ENCODE measurements at places on chromosomes 5 and 9.
A peak's percentile ranks its signal among the peaks of the same experiment; 100 is the strongest.

DNA sequence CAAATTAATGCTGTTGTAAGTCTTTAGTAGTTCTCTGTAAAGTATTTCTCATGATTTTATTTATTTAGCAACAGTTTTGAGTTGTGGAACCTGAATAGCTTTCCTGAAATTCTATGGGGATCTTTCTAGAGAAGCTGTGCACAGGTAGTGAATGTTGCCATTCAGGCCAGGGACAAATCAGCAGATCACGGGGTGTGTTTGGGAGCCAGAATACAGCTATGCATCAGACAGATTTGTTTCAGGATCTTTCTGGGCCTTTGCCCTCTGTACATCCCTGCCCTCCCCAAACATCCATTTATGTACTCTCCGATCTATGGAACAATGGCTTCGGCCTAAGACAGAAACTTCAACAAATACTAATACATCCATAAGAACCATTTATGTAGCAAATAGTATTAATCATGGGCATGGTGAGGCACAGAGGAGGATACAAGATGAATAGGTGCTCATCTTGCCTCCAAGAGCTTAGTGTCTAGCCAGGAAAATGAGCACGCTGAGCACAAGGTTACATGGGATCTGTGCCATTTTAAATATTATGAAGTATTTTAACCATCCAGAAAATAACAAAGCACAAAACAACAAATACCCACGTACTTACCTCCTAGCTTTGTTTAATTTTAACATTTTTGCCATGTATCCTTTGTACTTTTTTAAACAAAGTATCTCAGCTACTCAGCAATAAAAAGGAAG, 13.1 kb downstream of the ARHGEF37 start:
- no peak for DNase-seq

DNA sequence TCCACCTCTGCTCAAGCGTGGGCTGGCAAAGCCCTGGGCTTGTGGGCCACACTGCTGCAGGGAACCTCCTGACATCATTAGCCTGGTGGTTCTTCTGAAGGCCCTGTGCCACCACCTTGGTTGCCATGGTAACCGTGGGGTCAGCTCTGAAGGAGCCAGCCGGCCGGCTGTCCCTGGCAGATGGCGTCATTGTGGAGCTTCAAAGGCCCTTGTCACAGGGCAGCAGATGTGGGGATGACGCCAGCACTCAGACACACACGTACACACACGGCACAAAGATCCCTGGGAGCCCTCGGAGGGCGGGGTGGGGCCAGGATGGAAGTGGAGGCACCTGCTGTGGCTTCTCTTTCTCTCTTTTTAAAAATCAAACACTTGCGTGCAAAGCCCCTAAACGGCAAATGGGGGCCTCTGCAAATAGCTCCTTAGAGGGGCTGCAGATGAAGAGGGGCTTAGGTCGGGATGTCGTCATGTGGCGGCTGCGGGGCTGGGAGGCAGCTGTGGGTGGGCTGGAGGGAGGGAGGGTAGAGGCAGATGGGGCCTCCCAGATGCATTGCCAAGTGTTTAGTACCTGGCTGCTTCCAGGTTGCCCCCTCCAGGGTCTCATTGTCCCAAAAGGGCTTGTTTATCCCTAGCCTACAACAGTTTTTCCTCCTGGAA, 19.5 kb upstream of the RPL26L1 start:
- DNase-seq = peak; percentile 45

GRCh38 chr5:41641621-41642020, 131.2 kb upstream of the PLCXD3 start:
- DNase-seq = no peak

DNA sequence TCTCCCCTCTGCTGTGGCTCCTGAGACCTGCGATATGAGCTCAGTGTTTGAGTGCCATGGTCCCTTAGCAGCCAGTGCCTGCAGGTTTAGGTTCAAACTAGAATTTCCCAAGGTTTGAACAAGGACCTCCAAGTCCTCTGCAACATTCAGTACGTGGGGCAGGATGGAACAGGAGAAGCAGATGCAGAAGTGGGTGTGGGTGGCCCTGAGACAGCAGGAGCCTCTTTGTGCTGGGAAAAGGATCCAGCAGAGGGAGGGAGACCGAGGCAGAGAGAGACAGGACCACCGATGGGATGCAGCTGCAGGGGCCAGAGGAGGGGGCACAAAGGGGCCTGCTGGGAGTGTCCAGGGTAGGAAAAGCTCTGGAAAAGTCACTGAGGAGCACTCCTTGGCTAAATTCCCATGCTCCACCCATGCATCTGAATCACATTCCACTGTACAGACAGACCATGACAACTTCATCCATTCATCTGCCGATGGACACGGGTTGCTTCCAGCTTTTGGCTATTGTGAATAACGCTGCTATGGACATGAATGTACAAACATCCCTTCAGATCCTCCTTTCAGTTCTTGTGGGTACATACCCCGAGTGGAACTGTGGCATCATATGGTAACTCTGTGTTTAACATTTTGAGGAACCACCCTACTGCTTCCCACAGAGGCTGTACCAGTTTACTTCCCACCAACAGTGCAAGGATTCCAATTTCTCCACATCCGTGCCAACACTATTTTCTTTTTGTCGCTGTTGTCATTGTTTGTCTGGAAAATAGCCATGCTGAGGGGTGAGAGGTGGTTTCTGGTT, 26.7 kb upstream of the SUSD3 start:
- no peak for DNase-seq

DNA sequence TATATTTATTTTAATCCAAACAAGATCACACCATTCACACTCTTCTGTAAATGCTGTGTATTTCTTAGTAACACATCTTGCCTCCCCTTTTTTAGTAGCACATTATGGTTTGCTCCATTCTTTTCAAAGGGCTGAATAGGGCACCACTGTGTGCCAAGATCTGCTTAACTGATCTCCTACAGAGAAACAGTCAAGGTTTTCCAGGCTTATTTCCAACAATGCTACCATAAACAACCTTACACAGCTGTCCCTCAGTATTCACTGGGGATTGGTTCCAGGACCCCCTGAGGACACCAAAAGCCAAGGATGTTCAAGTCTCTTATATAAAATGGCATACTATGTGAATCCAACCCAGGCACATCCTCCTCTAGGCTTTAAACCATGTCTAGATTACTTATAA, 16.5 kb downstream of the GOLM1 start:
- DNase-seq = no peak

GRCh38 chr9:129365196-129365595, 187.1 kb upstream of the IER5L start:
- DNase-seq = no peak

DNA sequence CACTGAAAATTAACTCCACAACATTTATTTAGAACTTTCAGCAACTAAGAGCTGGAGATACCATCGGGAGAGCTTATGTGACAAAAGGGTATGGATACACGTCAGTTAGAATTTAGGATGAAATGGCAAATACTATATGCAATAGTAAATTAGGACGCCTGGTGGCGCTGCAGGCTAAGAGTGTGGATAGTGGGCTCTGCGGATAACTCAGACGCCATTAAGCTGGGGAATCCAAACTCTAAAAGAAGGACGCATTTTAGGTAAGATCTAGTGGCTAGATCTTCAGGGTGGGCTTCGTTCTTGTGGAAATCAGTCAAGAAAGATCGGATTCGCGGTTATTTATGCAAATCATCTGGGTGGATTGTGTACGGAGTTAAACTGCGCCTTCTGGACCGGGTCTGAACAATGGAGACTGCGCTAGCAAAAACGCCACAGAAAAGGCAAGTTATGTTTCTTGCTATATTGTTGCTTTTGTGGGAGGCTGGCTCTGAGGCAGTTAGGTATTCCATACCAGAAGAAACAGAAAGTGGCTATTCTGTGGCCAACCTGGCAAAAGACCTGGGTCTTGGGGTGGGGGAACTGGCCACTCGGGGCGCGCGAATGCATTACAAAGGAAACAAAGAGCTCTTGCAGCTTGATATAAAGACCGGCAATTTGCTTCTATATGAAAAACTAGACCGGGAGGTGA, at the start of gene PCDHB5:
Gene PCDHB5, plus strand, starts transcription at position 177 of the 688 bp plus-strand sequence. Its CDS starts 229 bp downstream, at position 406.
- DNase-seq = peak; percentile 73

GRCh38 chr5:178564811-178565550, 25.2 kb downstream of the COL23A1 start:
- DNase-seq = no peak

- DNase-seq = peak; percentile 70
These were observed at the start of gene GABRB2 for GRCh38 chr5:161546470-161547301. TSS of gene GABRB2 (minus strand) at chr5:161546725. CDS start at chr5:161546643, 82 bp downstream.

DNA sequence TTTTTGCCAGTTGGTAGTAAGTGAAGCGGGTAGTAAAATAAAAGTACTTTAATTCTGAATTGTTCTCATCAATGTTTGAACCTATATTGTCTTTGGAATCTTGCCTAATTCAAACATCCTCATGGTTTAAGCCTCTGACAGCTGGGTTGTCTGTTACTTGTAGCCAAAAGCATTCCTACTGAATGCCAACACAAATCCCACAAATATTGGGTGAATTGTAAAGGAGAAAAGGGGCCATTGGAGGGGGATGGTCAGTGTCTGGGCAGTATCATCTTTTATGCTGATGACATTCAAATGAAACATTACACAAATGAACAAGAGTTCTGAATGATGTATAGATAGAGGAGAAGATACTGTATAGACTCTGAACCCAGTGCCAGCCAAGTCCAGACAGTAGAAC, 309.5 kb downstream of the OSTF1 start:
- DNase-seq = no peak

DNA sequence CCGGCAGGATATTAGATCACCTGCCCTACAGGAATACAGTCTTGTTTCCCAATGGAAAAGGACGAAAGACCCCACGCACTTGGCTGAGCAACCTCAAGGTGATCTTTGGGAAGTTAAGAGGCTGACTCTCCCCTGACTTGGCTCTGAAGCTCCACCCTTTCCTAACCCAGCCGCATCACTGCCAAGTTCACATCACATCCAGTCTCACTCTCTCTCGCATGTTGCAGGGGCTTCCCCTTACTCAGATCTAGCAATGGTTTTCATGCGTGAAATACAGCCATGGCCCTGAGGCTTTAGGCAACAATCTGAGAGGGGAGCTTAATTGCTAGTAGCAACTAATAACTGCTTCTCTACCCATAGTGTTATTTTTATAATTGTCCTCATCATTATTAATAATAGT, 211.6 kb downstream of the DOCK8 start:
- DNase-seq = no peak

GRCh38 chr5:82290908-82291307, 12.8 kb upstream of the RPS23 start:
- no peak for DNase-seq

DNA sequence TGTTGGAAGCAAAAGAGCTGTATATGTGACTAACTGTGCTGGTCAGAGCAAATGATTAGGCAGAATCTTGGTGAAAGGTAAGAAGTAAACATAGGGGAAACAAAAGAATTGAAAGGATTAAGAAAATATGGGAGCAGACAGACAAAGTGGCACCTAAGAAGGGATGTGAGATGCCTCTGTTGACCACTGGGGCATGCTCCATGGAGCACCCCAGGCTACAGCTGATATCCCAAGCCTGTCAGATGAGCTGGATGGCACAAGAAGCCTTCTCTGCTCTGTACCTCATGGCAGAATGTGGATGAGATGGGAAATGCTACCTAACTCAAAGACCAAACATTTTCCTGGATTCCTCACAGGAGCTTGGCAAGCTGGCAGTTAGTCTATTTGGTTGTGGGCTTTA, 89.3 kb upstream of the SLIT3 start:
- no peak for DNase-seq

- DNase-seq = no peak
These were observed 26.6 kb upstream of the CRB2 start for GRCh38 chr9:123329329-123329955.

- DNase-seq = no peak
These were observed 26.1 kb downstream of the MAP1B start for GRCh38 chr5:72133212-72133990.

DNA sequence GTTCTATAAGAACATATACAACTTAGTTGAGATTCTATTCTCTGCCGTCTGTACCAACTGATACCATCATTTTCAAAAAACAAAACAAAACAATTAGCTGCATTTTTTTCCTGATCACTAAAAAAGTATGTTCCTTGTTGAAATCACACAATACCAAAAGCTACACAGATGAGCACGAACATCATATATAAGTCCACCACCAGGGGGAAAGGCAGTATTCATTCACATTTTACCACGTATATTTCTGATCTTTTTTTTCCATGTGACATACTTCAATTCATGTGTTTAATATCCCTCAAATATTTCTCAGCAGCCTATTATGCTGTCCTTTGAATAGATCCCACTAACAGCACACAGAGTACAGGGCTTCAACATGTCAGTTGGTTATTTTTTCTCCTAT, 40.6 kb downstream of the IRX2 start:
- no peak for DNase-seq

DNA sequence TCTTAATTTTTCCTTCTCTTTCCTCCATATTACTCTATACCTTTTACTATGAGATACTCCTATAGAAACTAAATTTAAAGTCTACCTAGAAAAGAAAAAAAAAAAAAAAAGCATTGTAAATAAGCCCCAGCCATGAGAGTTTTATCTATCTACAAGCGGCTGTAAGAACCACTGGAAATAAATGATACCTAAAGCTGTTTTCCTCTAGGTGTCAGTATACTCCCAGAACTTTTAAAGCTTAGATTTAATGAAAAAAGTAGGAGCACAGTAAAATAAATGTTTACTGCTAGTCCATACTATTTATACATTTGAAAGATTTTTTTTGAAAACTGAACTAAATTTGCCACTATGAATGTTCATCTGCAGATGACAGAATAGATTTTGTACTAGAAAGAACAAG, 26.2 kb downstream of the TYRP1 start:
- no peak for DNase-seq

DNA sequence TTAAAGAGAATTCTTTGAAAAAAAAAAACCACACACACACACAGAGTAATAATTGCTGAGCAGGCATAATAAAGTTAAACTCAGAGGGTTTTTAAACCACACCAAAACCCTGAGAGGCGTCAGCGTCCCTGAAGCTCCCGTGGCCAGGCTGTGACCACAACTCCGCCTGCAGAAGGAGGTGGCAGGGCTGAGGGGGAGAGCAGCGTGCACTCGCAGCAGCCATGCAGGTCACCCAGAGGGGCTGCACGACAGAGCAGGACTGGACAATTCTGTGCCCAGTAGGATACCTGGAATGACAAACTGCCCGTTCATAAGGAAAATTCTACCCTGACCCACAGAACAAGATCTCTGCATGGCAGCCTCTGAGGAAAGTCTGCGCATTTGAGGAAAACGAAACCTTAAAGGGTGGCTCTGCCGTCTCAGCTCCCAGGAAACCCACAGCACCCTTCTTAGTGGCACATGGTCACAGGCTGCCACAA, 44.0 kb downstream of the ROR2 start:
- no peak for DNase-seq

DNA sequence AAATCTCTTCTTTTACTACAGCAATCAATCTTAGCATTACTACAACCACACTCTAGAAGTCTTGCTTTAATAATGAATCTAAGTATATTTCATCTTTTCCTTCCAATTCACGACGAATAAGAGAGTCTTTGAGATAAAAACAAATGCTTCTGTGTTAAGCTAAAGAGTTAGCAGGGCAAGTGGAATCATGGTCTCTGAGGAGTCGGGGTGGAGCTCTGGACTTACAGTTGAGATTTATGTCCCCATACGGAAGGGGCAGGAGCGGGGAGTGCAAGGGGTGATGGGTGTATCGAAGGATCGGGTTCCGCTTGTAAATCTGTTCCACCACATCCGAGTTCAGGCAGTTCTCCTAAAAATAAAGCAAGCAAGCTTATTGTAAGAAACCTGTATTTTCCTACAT, 59.0 kb upstream of the RETREG1 start:
- DNase-seq = no peak
